ENCODE measurements at places on chromosomes 1 and 21.

DNA sequence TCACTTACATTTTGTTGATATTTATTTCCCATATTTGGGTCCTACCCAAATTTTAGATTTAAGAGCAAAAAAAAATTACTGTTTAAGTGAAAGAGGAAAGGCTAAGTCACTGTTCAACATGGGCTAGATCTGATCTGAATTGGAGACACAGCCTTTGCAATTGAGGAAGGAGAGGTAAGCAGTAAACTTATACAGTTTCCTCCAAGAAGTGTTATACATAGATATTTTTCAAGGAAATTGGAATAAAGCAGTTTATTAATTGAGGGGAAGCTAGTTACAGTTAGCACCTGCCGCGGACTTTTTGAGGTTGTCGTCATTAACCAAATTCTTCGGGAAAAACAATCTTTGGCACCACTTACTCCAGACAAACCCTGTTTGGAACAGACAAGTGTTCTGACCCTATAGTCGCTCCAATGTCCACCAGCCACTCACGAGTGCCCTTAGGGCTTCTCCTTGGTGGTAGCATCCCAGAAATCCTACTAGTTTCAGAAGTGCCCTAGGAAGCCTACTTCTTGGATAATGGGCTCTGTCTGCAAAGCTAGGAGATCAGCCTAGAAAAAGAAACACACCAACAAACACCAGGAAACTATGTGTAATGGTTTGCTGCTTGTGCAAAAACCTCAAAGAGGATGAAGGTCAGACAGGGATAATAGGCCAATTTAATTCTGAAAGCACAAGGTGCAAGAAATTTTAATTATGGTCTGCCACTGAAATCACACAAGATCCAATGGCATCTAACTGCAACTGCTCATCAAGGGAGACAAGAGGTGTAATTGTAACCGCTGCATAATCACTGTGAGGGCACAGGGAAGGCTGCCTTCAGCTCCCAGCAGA is 2.5 kb downstream of the WLS start:
- DNase-seq, result no peak

DNA sequence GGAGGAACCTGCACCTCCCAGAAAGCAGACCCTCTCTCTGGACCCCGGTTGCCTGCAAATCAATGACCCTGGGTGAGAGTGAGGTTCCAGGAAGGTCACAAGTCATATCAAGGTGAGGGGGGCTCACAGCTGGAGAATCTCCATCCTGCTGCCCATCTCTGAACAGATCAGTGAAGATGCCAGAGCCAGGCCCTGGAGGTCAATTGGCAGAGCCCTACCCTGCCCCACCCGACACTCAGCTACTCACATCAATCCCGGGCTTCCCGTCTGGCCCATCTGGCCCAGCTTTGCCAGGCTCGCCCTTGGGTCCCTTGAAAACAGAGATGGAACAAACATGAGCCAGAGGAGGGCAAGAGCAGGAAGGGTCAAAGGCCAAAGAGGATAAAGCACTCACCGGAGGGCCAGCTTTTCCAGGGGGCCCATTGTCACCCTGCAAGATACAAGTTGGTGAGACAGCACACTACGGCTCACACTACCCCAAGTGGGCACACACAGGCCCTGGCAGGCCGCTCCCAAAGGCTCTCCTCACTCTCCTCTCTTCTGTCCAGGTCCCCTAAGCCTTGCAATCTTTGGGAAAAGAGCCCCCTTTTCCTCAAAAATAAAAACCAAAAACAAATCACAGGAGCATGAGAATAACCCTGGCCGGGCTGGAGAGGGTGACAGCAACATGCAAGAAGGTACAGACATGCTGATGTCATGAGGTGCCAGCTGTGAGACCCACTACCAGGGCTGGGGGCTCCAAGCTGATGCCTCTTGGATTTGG is 2.9 kb downstream of the COL9A2 start:
- DNase-seq, result no peak

GRCh38 chr1:203842559-203842876 is 18.9 kb upstream of the SNRPE start:
- DNase-seq, result no peak

- no peak for DNase-seq
Observed at GRCh38 chr1:55388960-55389359, 173.8 kb upstream of the USP24 start.

DNA sequence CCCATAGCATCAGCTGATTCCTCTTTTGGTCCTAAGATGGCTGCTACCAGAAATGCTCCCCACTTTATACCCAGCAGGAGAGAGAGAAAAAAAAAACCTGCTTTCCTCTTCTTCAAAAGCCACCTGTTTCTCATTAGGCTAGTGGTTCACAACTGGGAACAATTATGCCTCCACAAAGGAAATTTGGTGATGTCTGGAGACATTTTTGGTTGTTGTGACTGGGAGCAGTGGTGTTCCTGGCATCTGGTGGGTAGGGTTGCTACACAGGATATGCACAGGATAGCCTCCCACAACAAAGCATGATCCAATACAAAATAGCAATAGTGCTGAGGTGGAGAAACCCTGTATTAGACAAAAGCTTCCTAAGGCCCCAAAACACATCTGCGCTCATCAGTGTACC is 38.5 kb upstream of the SGIP1 start:
- DNase-seq, result no peak

- DNase-seq, result no peak
Observed at GRCh38 chr1:9181990-9182783, 52.4 kb upstream of the H6PD start.

DNA sequence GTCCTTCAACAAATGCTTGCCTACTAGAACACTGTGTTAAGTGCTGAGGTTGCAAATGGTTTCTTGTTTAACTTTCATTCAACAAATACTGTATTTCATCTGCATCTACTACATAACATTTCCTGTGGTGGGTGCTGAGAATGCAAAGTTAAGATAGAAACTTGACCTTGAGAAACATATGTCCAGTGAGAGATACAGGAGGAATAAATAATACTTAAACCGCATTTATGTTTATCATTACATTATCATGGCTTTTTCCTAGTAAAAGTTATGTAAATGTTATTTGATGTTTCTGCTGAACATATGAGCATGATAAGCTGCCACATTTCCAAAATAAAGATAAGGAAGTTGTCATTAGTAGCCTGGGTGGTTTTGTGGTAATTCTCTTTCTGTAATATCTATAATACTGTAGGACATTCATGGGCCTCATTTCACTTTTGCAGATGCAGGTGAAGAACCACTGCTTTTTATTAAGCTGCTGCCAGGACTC is 590.4 kb downstream of the PLPP3 start:
- DNase-seq, result no peak

DNA sequence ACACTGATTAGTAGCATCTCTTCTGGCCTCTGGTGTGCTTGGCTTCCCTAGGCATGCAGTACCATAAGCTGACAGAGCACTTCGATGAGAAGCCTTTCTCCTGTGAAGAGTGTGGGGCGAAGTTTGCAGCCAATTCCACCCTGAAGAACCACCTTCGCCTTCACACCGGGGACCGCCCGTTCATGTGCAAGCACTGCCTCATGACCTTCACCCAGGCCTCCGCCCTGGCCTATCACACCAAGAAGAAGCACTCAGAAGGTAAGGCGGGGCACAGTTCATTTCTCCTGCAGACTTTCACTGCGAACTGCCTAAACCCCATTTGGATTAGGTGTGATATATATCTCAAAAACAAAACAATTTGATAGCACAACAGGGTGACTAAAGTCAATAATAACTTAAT is 50.4 kb upstream of the EPHA8 start:
- no peak for DNase-seq

DNA sequence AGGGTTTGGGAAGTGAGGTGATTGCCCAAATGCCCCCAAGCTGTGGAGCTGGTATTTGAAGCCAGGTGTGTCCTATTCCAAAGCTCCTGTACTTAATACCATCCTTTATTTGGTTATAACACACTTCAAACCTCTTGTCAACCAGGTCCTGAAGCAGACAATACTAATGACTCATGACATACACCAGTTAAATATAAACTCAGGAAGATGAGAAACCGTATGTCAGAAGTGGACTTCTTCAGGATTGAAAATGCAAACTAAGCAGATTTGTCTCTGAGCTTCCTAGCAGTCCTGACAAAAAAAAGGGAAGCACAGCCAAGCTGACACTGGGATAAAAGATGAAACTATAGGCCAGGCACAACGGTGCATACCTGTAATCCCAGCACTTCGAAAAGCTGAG is 70.6 kb downstream of the ALPL start:
- DNase-seq, result no peak

- no peak for DNase-seq
Observed at GRCh38 chr1:8646189-8646588, 171.3 kb downstream of the RERE start.

DNA sequence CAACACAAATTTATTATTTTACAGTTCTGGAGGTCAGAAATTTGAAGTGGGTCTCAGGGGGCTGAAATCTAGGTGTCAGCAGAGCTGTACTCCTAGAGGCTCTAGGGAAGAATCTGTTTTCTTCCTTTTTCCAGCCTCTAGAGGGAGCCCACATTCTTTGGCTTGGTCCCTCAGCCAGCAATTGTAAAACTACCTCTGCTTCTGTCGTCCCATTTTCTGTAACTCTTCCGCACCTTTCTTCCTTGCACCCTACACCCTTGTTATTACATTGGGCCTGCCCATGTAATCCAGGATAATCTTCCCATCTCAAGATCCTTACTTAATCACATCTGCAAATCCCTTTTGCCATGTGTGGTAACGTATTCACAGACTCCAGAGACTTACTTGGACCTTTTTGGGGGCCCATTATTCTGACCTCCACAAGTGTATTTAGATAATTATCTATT is 24.8 kb upstream of the THEM4 start:
- no peak for DNase-seq

DNA sequence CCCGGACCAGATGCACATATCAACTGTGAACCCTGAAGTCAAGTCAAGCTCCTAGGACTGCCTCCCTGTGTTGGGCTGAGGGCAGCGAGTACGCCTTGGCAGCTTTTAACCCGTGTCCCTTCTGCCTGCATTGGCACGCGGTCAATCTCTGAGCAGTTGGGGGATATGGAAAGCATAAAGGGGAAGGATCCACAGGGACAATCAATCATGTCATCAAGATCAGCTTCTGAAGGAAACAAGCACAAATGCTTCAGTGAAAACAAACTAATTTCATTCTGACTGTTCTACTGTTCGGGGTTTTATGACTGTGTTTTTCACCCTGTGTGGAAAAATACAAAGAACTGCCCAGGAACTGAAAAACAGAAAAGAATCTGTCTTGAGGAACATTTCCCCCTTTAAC is 106.2 kb downstream of the RUNX1 start:
- DNase-seq, result no peak

- DNase-seq, result no peak
Observed at GRCh38 chr1:233681285-233681684, 67.4 kb downstream of the KCNK1 start.

- DNase-seq, result peak; percentile 45
Observed at GRCh38 chr1:211326528-211327345, at the start of gene TRAF5. Gene TRAF5, plus strand, starts transcription at chr1:211326833. Its CDS starts 26,407 bp downstream, at chr1:211353240.

GRCh38 chr1:235052067-235053008 is 76.3 kb downstream of the TOMM20 start:
- DNase-seq, result no peak

- DNase-seq, result no peak
Observed at GRCh38 chr21:22791376-22791775, 1793.2 kb downstream of the NCAM2 start.

DNA sequence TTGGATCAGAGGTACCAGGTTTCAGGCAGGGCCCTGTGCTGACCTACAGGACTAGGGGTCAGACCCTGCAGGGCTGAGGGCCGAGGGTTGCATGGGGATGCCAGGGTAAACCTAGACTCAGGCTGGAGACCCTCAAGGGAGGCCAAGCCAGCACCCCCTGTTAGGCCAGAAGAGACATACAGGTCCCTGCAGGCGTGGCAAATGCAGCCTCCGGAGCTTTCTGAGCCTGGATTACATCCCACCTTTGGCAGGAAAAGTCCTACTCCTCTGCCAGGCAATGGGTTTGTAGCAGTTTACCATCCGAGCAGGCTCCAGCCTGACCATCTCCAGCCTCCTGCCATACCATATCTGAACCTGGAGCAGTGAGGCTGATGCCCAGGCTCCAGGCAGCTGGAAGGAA is 425.3 kb downstream of the NPHP4 start:
- DNase-seq, result no peak

DNA sequence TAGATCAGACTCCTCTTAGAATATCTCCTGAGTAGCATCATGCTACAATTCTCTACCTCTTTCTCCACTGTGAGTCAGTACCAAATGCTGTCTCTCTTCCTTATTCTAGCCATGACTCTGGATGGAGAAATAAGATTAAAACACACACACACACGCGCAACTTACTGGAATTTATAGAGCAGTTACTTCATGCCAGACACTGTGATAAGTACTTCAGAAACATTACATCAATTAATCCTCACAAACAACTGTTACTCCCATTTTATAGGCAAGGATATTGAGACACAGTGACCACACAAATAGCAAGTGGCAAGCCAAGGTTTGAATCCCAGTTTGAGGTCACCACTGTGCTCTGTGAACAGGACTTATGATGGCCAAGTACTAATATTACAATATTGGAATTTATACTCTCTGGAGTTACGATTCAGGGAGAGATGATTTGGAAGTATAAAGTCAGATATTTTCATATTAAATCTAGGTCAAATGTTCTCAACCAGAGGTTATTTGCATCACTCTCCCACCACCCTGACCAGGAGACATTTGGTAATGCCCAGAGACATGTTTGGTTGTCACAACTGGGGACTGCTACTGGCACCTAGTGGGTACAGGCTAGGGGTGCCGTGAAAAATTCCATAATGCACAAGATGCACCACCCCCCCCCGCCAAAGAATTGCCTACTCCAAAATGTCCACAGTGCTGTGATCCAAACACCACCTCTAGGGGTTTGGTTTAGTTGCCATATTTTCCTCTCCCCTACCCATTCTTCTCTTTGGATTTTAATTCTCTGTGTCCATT is 221.6 kb downstream of the LTN1 start:
- no peak for DNase-seq

DNA sequence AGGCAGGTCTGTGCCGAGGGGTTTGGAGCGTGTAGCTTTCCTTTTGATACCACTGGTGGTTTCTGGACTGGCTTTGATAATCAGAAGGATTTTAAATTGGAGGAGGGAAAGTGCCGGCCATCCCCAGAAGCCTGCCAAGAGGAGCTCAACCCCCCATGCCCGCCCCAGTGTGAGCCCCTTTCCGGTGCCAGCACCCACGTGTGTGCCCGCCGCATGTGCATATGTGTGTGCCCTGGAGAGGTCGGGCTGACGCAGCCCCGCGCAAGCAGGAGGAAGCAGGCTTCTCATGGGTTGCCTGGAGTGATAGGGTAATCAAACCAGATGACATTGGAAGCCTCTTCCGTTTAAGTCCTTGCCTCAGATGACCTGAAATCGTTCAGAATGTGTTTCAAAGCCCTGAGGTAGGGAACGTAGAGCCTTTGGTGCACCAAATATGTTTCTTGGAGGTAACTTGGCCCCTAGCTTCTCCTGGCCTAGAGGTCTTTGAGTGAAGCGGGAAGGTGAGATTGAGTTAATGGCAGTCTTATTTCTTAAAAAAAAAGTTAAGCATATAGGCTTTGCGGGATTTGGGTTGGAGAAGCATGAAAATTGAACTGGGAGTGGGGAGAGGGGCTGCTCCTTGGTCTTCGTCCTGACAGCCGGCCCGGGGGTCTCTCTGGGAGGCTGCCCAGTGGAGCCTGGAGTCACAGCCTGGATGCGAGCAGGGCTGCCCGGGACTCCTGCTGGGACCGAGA is 34.1 kb upstream of the ARHGEF16 start:
- DNase-seq, result no peak

Data from H54 (cell line).